Type B pancreatic cell (in vitro differentiated cells): ENCODE measurements at places on chromosomes 7 and 10. TPM values are rescaled to one million over a fixed set of nuclear protein-coding genes. Genes with fewer than 3 reads are reported as not detected.

DNA sequence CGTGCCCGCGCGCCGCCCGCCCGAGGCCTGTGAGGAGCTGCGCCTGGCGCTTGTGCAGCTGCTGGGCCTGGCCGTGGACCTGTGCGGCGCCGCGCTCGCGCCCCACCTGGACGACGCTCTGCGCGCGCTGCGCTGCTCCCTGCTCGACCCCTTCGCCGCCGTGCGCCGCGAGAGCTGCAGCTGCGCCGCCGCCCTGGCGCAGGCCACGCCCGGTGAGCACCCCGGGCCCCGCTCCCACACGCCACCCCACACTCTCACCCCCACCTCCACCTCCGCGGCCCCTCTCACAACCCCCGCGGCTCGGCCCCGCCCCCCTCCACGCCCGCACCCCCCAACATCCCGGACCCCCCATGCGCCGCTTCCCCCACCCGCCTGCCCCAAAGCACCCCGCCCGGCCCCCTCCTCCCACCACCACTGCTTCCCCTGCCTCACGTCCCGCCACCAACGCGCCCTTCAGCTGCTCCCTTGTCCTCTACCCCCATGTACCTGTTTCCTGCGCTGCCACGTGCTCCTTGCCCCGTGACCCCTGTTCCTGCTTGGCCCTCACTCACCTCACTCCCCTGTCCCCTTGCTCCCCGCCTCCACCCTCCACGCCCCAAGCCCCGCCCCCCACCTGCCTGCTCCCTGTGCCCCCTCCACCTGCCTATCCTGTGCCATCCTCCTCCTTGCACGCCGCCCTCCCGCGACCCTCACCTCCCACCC lies at the start of gene PRKAR1B:
Gene PRKAR1B, minus strand, starts transcription at position 178 of the 702 bp plus-strand sequence. CDS start 15,776 bp downstream, outside the sequence.
- no peaks in the 10 kb centered on the region for H3K27me3 ChIP-seq
- H3K36me3 ChIP-seq = peaks cover 31% of the 10 kb centered on the region
- peak within 1 kb of the TSS; percentile 90 for H3K4me3 ChIP-seq

DNA sequence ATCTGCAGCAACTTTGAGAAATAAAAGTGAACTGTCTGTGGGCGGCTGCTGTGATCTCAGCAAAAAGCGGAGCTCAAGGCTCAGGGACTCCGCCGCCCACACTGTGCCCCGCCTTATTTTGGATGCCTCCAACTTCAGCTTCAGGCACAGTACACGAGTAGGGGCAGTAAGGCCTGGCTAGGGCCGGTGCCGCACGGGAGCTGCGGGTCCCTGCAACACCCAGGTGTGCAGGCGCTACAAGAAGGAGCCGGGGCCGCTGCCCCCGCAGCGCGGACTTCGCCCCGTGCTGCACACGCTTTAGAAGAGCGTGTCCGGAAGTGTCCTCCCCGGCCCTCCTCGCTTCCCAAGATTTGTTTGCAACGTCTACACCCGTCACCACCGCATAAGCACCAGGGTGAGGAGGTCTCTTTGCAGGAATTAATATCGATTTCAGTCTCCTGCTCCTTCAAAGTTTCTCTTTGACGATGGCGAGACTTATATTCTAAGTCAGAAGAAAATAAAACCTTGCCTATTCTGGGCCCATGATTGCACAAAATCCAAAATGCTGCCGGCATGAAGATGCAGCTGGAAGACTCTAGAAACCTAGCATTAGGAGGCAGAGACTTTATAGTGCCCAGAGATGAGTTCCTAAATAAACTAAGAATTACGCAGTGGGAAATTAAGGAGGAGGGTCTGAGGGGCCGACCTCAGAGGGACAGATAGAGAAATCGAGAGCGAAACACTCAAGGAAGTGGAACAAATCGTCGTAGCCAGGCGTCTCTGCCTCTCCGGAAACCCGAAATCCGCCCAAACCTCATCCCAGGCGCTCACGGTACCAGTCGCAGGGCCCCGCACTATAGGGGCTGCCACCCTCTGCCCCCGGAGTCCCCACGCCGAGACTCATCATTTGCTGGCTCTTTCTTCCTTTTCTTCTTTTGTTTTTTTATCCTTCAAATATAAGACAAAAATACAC lies 6.4 kb downstream of the VAX1 start:
- peak; percentile 49 for DNase-seq
- H3K27me3 ChIP-seq = peaks cover 97% of the 10 kb centered on the region
- H3K4me1 ChIP-seq = peaks cover 14% of the 10 kb centered on the region
- peak overlapping the region; percentile 74 for H3K4me3 ChIP-seq
- H3K27ac ChIP-seq = no peak overlapping the region

GRCh38 chr10:21969326-21970287 lies 33.9 kb downstream of the DNAJC1 start:
- H3K36me3 ChIP-seq = peaks cover 5% of the 10 kb centered on the region
- H3K27ac ChIP-seq = no peak overlapping the region
- H3K4me1 ChIP-seq = no peaks in the 10 kb centered on the region
- H3K27me3 ChIP-seq = no peaks in the 10 kb centered on the region
- no peak overlapping the region for H3K4me3 ChIP-seq
- DNase-seq = no peak

GRM3 gene
- total RNA-seq = 0.46 and 0.79 TPM in 2 replicates

GRCh38 chr7:24574386-24574785 lies 1.1 kb downstream of the PALS2 start:
- H3K4me1 ChIP-seq = peaks cover 25% of the 10 kb centered on the region
- no peak for DNase-seq
- no peaks in the 10 kb centered on the region for H3K36me3 ChIP-seq
- H3K4me3 ChIP-seq = peak overlapping the region; percentile 97

IL15RA gene
- 1.4 and 3.7 TPM in 2 replicates for total RNA-seq

GRCh38 chr7:122597277-122597676 lies 101.6 kb downstream of the RNF133 start:
- no peak overlapping the region for H3K4me3 ChIP-seq
- no peak overlapping the region for H3K27ac ChIP-seq
- peaks cover 10% of the 10 kb centered on the region for H3K4me1 ChIP-seq

- no peak overlapping the region for H3K4me3 ChIP-seq
- no peaks in the 10 kb centered on the region for H3K27me3 ChIP-seq
- H3K36me3 ChIP-seq = peaks cover 4% of the 10 kb centered on the region
These were observed 134.2 kb downstream of the SND1 start for GRCh38 chr7:127786184-127786583.

DNA sequence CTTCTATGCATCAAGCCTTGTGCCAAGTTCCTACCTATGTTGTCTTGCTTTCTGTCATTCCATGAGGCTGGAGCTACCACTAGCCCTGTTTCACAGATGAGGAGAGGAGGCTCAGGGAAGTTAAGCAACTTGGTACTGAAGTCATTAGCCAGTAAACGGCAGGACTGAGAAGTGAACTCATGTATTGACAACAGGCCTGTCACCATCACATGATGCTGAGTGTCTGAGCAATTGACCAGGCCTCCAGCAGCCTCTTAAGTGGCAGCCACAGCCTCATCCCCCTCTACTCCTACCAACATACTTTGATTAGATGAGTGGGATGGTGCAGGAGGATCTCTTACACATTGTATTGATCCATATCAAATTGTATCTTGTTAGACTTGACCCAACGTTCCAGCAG lies 317.6 kb downstream of the GRID1 start:
- H3K27me3 ChIP-seq = no peaks in the 10 kb centered on the region
- H3K4me3 ChIP-seq = no peak overlapping the region
- DNase-seq = no peak
- peaks cover 5% of the 10 kb centered on the region for H3K4me1 ChIP-seq

DNA sequence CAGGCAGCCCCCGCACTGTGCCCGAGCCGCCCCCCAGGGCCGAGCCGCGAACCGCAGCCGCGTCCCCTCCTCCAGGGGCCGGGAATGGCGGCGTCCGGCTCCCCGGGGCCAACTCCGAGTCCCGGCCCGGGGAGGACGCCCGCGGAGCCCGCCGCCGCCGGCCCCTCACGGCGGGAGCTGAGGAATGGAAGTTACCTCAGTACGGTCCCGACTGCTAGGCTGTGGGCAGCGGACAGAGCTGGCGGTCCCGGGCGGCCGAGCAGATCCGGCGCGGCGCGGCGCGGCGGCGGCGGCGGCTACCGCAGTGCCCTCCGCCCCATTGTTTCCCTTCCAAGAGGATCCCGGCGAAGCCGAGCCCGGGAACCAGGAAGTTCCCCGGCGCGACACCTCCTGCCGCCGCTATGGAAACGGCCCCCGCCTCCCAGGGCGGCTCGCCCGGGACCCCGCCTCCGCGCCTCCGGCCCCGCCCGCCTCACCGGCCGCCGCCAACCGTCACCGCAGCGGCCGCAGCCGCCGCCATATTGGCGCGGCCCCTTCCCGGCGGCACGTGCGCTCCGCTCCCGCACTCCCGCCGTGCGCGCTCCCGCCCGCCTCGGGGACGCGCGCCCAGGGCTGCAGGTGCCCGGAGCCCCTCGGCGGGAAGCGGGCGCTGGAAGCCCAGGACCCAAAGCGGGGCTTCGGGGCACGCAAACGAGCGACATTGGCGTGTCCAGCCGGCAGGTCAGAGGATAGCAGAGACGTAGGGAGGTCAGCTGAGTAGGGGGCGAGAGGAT lies at the start of gene USP6NL:
Gene USP6NL, minus strand, starts transcription at position 403 of the 773 bp plus-strand sequence. CDS start 14,016 bp downstream, outside the sequence.
- H3K4me3 ChIP-seq = peak within 1 kb of the TSS; percentile 98
- peak; percentile 89 for DNase-seq
- peaks cover 33% of the 10 kb centered on the region for H3K4me1 ChIP-seq
- H3K27ac ChIP-seq = peak within 1 kb of the TSS; percentile 95
- no peaks in the 10 kb centered on the region for H3K27me3 ChIP-seq

CCDC126 gene
- total RNA-seq = 11.1 and 15.2 TPM in 2 replicates

DNA sequence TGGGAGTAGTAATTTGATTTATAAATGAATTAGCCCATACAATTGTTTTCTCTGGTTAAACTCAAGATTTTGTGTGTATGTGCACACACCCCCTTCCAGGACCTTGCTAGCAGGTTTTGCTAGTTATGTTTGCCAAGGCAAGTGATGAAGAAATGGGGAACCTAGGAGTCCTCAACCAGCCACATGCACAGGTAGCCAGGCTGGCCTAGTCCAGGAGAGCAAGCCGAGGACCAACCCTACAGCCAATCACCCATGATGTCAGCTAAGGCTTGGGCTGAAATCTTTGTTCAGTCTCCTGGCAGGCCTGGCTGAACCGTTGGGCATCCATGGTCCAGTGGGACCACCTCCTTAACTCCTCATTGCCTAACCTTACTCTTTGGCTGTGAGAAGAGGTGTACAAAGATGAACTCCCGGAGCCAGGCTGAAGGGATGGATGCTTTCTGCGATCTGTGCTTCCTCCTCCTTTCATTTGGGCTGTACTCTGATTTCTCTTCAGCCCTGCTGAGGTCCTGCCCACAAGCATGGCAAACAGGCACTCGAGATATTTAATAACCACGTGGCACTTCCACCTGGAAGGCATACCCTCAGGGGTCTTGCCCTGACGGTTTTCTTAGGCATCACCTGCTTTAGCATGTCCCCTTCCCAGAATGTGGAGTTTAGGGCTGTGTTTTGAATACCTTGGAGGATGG lies 22.1 kb downstream of the HNRNPA2B1 start:
- H3K4me1 ChIP-seq = peaks cover 4% of the 10 kb centered on the region
- no peak overlapping the region for H3K4me3 ChIP-seq
- H3K27ac ChIP-seq = no peak overlapping the region
- DNase-seq = no peak
- H3K27me3 ChIP-seq = peaks cover 7% of the 10 kb centered on the region

IFIT2 gene
- 1.3 and 1.4 TPM in 2 replicates for total RNA-seq

GRCh38 chr10:63899673-63900300 lies 378.6 kb downstream of the REEP3 start:
- no peaks in the 10 kb centered on the region for H3K4me1 ChIP-seq
- H3K27ac ChIP-seq = no peak overlapping the region
- H3K4me3 ChIP-seq = no peak overlapping the region
- no peak for DNase-seq
- H3K36me3 ChIP-seq = no peaks in the 10 kb centered on the region
- H3K27me3 ChIP-seq = no peaks in the 10 kb centered on the region

SYT15B gene
- total RNA-seq = 0.24 and 0.58 TPM in 2 replicates

VSTM2A gene
- 21.6 and 30.7 TPM in 2 replicates for total RNA-seq

EEPD1 gene
- total RNA-seq = 3.8 and 35.8 TPM in 2 replicates

CDNF gene
- 1.1 and 1.3 TPM in 2 replicates for total RNA-seq

SEMA4G gene
- 28.0 and 46.0 TPM in 2 replicates for total RNA-seq

- H3K27me3 ChIP-seq = no peaks in the 10 kb centered on the region
- no peak for DNase-seq
- peaks cover 48% of the 10 kb centered on the region for H3K4me1 ChIP-seq
- peak overlapping the region; percentile 33 for H3K4me3 ChIP-seq
These were observed 103.9 kb downstream of the CUBN start for GRCh38 chr10:17025444-17026295.

- no peak overlapping the region for H3K27ac ChIP-seq
- H3K4me3 ChIP-seq = no peak overlapping the region
- no peaks in the 10 kb centered on the region for H3K36me3 ChIP-seq
- H3K27me3 ChIP-seq = peaks cover 19% of the 10 kb centered on the region
These were observed 28.2 kb upstream of the ASAH2 start for GRCh38 chr10:50279489-50279888.

GRCh38 chr10:60292998-60293397 lies 96.7 kb downstream of the ANK3 start:
- peak overlapping the region; percentile 15 for H3K4me3 ChIP-seq
- no peak for DNase-seq
- peaks cover 38% of the 10 kb centered on the region for H3K4me1 ChIP-seq

DNA sequence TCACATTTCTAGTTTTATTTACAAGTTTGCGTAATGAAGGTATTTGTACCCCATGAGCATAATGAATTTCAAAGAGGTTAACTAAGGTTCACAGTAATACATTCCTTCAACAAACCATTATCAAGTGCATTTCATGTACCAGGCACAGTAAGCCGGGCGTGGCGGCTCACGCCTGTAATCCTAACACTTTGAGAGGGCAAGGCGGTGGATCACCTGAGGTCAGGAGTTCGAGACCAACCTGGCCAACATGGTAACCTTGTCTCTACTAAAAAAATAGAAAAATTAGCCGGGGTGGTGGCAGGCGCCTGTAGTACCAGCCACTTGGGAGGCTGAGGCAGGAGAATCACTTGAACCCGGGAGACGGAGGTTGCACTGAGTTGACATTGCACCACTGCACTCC lies 4.3 kb upstream of the EIF3A start:
- H3K36me3 ChIP-seq = no peaks in the 10 kb centered on the region
- H3K4me3 ChIP-seq = no peak overlapping the region
- peaks cover 12% of the 10 kb centered on the region for H3K4me1 ChIP-seq
- no peak for DNase-seq

DNA sequence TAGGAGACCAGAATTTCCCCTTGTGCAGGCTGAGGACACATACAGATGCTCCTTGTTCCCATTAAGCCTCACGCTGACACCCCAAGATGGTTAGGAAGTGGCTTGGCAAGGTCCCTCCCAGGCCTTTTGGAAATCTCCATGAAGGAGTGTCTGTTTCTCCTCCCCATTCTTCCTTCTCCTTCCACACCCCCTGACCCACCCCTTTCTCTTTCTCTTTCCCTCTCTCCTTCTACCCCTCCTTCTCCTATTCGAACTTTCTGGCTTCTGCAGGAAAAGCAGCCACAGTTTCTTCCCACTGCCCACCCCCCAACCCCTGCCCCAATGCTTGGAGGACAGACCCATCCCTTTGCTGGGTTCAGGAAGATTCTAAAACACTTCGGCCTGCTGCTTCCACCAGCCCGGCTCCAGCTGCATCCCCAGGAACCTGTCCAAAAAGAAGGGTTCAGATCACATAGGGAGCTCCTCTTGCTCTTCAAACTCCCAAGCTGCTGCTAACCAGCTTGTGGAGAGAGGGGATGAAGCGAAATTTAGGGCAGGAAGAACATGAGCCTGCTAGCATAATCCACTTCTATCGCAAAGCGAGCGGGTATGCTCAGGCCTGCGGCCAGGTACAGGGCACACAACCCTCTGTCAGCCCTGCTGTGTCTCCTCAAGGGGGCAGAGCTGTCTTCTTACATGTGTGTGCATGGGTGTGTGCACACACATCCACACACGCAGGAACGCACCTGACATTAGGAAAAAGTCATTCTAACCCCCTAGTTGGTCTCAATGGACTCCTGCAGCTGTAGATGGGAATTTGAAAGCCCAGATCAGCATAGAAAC lies 80.4 kb downstream of the PPP1R3C start:
- H3K27me3 ChIP-seq = peaks cover 3% of the 10 kb centered on the region
- DNase-seq = no peak
- peak overlapping the region; percentile 66 for H3K27ac ChIP-seq
- no peak overlapping the region for H3K4me3 ChIP-seq
